Stimulated activated CD4-positive, alpha-beta T cell treated with anti-CD3 and anti-CD28 coated beads, Interleukin-2, amount 100 ng/mL, for 24 hours (primary cell): ENCODE measurements at places on chromosomes 6 and 20.

DNA sequence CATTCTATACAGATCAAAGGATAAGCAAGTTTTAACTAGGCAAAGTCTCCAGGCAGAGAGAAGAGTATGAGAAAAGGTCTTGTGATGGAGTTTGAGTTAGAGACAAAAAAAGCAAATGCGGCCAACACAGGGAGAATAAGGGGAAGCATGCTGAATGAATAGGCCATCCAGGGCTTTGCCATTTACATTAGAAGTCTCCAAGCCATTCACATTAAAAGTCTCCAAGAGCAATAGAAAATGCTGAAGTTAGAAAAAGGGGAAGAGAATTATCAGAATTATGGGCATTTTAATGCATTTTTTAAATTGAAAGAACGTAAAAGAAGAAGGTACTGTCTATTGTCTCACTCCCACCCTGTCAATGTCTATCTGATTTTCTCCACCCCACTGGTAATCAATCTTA lies 49.4 kb downstream of the PDSS2 start:
- no peak for DNase-seq

DNA sequence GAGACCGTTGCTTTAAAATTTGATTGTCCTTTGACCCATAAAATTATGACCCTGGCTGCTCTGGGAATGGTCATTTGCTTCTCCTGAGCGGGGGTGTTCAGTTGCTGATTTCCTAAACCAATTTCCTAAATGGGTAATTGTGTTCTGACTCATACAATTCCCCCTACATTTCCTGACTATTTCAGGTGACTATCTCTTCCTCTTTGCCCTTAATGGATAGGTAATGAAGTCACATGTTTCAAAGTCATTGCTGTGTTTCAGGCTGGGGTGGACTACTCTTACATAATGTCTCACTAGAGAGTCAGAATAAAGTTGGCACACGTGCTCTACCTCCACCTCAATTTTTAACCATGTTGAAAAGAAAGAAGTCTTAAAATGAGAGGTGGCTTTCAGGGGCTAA lies 109.8 kb downstream of the DOK5 start:
- DNase-seq: no peak

DNA sequence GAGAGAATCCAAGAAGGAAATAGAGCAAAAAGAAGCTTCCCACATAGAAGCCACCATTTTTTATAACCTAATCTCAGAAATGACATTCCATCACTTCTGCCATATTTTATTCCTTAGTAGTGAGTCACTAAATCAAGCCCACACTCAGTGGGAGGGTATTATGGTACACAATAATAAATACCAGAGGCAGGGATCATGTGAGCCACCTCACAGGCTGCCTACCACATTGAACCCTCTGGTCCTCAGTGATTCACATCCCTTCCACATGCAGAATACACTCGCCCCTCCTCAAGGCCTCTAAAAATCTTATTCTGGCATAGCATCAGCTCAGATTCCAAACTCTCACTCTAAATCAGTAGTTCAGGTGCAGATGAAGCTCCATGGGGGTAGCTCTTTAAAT lies 49.4 kb downstream of the TMC2 start:
- no peak for DNase-seq

- DNase-seq: peak; percentile 43
Observed at GRCh38 chr20:43752561-43753301, 25.9 kb upstream of the GTSF1L start.

GRCh38 chr20:36908603-36909002 lies 32.7 kb downstream of the TLDC2 start:
- no peak for DNase-seq

- DNase-seq: no peak
Observed at GRCh38 chr6:119344306-119344705, 5.3 kb downstream of the MAN1A1 start.

DNA sequence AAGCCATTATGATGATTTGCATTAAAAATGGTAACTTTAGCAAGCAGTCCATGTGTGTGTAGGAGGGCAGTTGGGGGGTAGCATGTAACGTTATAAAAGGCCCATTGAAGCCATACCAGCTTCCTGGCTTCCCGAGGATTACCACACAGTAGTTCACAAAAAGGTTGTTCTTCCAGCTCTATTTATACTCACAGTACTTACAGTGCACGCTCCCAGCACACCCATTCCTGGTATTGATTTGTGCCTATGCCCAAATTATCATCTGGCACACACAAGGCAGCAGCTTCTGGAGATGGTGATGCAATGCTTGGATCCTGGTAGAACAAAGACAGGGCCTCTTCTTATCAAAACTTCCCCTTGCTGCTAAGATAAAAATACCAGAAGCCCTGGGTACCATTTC lies 436.8 kb downstream of the HAO1 start:
- DNase-seq: no peak
